Stimulated activated CD8-positive, alpha-beta memory T cell treated with anti-CD3 and anti-CD28 coated beads, Interleukin-7, amount 100 ng/mL, for 1 hour (primary cell): ENCODE measurements at places on chromosomes 7 and 10.

DNA sequence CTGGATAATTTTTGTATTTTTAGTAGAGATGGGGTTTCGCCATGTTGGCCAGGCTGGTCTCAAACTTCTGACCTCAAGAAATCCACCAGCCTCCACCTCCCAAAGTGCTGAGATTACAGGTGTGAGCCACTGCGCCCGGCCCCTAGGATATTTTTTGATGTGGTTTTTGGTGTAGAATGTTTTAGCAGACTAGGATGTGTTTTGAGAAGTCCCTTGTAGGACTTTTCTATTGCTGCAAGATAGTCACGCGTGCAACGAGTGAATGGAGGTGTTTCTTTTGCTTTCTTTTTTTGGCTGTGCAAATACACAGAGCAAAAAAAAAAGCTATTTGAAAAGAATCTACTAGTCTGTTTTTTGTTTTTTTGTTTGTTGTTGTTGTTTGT lies 29.8 kb upstream of the KLF6 start:
- no peak for DNase-seq

DNA sequence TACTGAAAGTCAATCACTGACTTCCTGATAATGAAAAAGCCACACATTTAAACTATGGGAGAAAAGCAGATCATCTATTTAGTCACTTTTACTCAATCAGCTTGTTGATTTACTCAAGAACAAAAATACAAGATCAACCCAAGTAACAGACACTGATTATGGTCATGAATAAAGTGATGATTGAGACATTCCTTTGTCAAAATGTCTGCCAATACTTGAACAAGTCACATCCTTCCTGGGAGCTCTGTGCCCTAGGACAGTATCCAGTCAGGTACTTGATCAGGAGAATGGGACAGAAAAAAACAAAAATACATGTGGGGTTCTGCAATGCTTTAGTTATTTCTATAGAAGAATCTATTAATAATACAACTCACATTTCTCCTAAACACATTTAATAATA lies 150.0 kb upstream of the NEBL start:
- DNase-seq: no peak

GRCh38 chr10:98611436-98611835 lies 164.7 kb upstream of the HPS1 start:
- no peak for DNase-seq

DNA sequence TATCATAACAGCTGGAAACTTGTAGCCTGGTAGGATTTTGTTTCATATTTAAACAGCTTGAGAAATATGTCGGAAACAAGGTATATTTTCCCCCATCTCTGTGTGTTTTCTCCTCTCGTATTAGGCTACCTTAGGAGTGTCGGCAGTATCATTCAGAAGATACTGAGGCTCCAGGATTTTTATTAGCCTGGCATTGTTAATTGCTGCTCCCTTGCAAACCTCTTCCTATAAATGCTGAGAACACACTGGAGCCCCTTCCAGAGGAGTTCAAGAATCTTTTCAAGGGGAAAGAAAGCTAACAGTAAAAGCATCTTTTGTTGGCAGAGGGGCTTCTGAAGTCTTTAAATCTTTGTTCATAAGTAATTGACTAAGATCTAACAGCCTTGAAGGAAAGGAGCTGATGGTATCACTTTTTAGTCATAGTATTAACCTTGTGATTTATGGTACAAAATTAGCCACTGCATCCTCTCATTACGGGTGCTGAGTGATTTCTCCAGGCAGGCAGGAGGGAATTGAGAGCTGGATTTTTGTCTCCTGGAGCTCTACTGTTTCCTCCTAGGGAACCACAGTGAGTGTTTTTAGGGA lies 998.7 kb downstream of the LRMDA start:
- DNase-seq: no peak

DNA sequence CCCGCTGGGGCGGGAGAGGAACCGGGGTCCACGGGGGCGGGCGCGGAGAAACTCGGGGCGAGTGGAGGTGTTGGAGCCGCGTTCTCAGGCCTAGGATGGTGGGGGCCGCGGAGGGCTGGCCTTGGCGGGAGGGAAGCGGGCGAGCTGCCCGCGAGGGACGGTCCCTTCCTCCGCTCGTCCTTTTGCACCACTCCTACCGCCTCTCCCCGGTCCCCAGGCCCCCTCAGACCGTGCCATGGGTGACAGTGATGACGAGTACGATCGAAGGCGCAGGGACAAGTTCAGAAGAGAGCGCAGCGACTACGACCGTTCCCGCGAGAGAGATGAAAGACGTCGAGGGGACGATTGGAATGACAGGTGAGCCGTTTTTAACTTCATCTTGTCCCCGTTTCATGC lies 451 bp downstream of the SRRT start:
- no peak for DNase-seq

DNA sequence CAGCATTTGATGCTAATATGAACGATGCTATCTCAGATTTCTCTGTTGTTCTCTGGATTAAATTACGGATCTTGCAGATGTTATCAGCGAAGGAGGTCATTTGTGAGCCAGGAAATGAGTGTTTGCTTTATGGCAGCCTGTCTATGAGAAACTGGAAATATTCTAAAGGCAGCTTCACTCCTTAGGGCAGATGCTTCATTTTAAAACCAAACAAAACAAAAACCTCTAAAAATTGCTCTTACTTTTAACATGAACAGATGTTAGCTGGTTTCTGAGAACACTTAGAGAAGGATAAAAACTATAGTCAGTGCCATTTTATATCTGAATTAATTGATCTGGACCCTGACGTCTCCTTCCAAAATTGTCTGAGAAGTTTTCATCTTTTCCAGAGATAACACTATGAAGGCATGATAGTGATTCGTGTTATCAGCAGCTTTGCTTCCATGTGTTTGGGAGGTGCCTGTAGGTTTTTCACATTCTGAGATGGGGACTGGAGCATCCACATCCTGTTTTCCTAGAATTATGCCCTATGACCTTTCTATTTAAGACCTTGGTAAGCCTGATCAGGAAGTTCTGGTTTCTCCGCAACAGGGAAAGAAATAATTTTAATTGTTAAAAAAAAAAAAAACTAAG lies 53.1 kb downstream of the CPED1 start:
- no peak for DNase-seq

GRCh38 chr10:51340845-51341610 lies 266.7 kb downstream of the PRKG1 start:
- no peak for DNase-seq

DNA sequence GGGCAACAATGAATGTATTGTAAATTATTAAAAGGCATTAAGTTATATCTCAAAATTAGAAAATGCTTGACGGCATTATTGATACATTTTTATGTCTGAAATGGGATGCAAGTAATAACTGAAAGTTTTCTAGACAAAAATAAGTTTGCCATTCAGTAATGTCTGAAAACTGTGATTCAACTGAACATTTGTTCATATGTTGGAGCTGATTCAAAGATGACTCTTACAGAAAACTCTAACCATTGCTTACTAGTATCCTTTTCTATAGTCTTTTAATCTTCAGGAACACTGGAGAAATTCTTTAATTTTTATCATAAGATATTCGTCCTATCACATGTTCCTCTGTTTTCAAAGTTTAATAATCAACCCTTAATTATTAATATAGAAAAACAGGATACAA lies 71.1 kb upstream of the TFEC start:
- DNase-seq: no peak

DNA sequence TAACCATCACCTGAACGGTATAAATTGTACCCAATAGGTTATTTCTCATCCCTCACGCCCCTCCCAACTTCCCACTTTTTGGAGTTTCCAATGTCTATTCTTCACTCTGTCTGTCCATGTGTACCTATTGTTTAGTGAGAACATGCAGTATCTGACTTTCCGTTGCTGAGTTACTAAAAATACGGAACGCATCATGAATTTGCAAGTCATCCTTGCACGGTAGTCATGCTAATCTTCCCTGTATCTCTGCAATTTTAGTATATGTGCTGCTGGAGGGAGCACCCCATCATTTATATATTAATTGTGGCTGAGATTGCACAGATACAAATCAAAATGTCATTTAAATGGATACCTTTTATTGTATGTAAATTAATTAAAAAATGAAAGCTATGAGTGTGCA lies 75.7 kb upstream of the SFMBT2 start:
- DNase-seq: no peak

GRCh38 chr7:79334334-79334733 lies 119.1 kb downstream of the MAGI2 start:
- no peak for DNase-seq

DNA sequence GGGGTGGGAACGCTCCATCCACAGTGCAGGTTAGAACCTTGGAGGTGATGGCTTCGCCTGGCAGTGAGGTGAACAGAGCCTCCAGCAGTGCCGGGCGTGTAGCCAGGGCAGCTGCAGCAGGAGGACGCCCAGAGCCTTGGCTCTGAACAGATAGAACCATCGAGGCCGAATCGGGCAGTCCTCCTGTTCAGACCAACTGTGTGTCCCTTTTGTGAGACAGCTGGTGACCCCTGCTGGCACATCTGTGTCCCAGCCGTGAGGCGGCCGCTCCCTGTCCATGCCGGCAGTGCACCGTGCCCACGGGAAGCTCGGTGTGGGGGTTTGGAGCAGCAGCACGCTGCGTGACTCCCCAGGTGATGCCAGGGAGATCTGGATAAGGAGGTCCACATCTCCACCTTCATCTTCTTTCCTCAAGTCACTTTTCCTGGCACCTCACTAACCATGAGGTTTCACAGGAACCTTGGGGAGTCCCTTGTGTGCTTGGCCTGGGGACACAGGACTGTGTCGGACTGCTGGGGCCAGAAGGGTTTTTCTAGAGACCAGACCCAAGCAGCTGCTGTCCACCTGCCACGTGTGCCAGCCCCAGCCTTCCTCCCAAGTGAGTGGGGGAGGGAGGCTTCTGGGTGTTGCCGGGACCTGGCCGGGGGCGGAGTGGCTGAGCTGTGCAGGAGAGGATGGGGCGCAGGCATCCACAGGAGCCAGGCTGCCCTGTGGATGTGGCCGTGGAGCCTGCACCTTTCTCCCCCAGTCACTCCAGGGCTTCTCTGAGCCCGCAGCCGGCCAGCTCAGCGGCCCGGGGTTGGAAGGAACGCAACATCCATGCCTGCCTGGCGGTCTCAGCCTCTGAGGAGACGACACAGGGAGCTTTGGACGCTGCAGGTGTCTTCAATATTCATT lies 69.4 kb downstream of the DNAJB6 start:
- no peak for DNase-seq

DNA sequence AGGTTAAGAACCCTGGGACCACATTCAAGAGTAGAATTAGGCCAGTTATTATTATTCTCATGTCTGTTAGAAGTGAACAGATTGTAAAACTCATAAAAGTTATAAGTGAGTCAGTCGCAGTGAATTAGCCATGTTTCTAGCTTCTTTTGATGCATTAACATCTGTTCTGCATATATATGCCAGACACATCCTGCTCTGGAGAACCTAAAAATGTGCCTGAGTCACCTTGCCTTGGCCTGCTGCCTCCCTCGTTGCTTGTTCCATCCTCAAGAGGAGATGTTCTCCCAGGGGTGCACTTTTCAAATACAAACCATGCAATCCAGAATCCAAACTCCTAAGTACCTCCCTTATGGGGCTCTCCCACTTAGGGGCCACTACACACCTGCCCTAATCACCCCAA lies 14.8 kb downstream of the TSPAN12 start:
- no peak for DNase-seq

- DNase-seq: no peak
These were observed 33.3 kb upstream of the NMT2 start for GRCh38 chr10:15201589-15202300.

- no peak for DNase-seq
These were observed 1093.6 kb upstream of the GHITM start for GRCh38 chr10:83045731-83046130.

DNA sequence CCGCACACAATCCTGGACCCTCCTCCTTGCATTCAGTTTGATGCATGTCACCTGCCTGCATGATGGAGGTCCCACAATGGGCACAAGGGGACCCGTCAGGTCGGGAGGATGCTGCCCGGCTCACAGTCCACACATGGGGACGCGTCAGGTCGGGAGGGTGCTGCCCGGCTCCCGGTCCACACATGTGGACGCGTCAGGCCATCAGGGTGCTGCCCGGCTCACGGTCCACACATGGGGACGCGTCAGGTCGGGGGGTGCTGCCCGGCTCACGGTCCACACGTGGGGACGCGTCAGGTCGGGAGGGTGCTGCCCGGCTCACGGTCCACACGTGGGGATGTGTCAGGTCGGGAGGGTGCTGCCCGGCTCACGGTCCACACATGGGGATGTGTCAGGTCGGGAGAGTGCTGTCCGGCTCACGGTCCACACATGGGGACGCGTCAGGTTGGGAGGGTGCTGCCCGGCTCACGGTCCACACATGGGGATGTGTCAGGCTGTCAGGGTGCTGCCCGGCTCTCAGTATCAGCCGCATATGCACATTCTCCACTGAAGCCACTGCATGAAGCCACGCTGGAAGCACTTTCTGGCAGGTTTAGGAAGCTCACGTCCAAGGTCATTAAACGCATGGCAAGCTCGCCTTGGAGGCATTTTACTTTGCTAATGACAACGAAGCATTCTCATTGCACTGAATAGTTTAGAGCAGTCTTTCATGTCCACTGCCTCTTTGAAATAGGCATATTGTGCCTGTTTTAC lies 50.3 kb downstream of the DIP2C start:
- DNase-seq: no peak

- no peak for DNase-seq
These were observed 34.6 kb downstream of the OAT start for GRCh38 chr10:124384172-124384571.

- DNase-seq: no peak
These were observed 20.6 kb downstream of the DYNC2I1 start for GRCh38 chr7:158876984-158877383.

- no peak for DNase-seq
These were observed 31.6 kb downstream of the NCAPG2 start for GRCh38 chr7:158672975-158673374.

DNA sequence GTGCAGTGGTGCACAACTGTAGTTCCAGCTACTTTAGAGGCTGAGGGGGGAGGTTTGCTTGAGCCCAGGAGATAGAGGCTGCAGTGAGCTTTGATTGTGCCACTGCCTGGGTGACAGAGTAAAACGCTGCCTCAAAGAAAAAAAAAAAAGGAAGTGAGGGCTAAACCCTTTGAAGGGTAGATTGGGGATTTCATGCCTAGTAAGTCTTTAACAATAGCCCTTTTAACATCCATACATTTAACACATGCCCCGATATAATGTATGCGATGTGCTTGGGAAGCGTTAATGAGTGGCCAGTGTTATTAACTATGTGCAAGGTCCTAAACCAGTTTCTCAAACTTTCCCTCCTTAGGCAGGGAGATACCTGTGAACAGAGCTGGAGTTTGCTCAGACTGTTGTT lies 229.2 kb upstream of the HPS1 start:
- no peak for DNase-seq

DNA sequence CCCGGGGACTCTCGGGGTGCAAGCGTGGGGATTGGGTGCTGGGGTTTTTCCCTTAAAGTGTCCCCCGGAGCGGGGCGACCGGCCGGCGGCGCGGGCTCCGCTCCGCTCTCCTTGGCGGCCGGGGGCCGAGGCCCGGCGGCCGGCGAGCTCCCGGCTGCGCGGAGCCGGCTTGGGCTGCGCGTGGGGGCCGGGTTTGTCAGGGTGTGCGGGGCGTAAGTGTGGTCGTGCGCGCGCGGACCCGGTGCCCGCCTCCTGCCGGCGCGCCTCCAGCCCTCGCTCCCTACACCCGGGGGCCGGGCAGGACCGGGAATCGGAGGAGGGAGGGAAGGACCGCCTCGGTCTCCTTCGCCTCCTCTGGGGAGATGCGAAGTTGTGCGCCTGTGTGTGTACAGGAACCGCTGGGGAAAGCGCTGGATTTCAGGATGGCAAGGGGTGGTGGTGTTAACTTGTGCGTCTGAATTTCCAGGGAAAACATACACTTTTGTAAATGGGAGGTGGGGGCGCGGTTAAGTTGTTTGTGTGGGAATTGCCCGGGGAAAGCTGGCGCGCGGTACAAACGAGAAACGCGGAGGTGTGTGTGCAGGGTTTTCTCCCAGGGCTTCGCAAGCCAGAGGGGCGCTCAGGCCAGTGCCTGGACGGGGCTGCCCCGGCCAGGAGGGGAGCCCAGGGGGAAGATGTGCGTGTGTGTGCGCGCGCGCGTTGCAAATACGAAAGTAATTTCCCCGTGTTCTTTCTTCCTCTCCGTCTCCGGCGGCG lies 737 bp downstream of the ZMIZ1 start:
- no peak for DNase-seq
